Mammary epithelial cell (primary cell): ENCODE measurements at places on chromosomes 4 and X. TPM values are rescaled to one million over a fixed set of nuclear protein-coding genes. Genes with fewer than 3 reads are reported as not detected.
A peak's percentile ranks its signal among the peaks of the same experiment; 100 is the strongest.

Gene PASD1
- total RNA-seq = not detected

DNA sequence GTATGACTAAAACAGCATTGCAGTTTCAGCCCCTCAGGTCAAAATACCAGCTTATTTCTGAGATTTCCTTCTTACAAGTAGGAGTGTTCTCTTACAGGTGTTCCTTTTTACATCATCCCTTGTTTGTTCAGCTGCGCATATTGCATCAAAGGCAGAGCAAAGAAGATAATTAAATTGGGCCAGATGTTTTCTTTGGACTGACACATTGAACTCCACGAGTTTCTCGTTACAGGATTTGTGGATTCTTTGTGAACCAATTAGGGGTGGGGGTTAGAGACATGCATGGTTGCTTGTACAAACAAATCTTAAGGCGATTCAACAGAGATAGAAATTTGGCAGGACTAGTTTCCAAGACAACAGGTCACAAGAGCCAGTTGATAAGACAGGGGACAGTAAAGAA, 95.7 kb downstream of the SPANXN4 start:
- no peak for DNase-seq

DNA sequence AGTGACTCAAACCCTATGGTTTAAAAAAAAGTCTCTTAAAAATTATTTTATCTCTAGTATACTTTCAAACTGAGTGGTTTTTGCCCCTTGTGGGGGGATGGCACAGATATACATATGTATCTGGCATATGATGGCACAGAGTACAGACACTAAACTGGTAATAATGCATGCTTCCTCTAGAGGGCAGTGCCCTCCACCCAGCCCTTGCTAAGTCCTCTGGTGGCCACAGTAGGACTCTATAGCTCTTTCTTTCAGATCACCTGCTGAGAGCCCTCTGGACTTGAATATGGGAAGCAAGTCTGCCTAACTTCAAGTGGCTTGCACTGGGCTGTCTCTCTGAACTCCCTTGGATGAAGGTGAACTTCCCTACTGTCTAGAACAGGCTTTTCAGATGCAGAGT, 66.3 kb downstream of the TSPAN7 start:
- peak; percentile 19 for DNase-seq

- no peak for DNase-seq
These were observed 197.1 kb downstream of the PALLD start for GRCh38 chr4:168693750-168694490.
